CD4-positive, alpha-beta T cell treated with Interleukin-4 for 4 hours (primary cell): ENCODE measurements at places on chromosomes 12 and 14.

GRCh38 chr14:40762685-40763084, 844.0 kb upstream of the LRFN5 start:
- DNase-seq = no peak

- peak; percentile 41 for DNase-seq
Observed at GRCh38 chr14:20278414-20278813, 27.3 kb downstream of the TTC5 start.

DNA sequence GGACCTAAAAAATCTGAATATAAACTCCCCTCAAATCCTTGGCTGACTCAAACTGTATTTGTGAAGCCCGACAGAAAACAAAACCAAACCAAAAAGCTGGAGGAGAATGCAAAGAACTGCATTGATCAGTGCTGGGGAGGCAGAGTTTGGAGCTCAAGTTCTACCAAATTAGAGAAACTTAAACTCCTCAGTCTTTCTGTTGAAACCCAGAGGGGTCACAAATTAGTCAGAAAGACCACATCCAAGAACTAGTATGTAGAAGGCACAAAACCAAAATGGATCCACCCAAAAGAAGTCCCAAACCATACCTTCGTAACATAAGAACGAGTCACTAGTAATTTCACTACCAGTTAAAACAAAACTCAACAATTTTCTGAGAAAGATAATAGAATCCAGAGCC, 15.3 kb upstream of the PRKAB1 start:
- DNase-seq = no peak

DNA sequence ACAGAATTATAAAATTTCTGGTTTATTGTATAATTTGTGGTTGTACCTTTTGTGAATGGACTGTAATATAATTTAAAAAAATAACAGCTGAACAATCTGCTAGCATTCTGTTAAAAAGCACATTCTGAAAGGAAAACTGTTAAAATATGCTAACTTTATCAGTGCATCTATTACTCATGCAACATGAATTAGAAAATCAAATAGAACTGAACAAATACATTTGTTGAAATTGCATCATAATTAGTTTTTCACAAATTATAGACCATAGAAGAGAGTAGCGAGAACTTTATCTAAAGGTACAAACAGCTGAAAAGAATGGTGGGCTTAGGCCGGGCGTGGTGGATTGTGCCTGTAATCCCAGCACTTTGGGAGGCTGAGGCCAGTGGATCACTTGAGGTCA, 33.0 kb downstream of the PTPN21 start:
- DNase-seq = no peak

DNA sequence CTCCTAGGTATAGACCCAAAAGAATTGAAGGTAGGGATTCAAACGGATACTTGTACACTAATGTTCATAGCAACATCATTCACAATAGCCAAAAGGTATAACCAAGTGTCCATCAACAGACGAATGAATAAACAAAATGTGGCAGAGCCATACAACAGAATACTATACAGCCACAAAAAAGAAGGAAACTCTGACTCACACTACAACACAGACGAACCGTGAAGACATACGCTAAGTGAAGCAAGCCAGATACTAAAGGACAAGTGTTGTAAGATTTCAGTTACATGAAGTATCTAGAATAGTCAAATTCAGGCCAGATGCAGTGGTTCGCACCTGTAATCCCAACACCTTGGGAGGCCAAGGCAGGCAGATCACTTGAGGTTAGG, 19.1 kb downstream of the CAMKK2 start:
- DNase-seq = no peak

DNA sequence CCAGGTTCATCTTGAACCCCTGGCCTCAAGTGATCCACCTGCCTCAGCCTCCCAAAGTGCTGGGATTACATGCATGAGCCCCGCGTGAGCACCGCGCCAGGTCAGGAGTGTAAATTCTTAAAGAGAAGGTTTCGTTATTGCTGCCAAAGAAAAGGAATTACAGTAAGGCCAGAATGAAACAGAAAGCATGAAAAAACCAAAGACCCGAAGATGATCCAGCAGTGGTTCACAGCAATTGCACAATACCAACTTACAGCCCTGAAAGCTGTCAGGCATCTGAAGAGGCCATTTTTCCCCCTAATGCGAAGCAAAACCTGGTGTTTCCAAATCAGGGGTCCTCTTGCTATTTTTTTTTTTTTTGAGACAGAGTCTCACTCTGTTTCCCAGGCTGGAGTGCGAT, 10.3 kb downstream of the RBM23 start:
- no peak for DNase-seq

- DNase-seq = no peak
Observed at GRCh38 chr12:114327765-114328164, 78.2 kb downstream of the TBX5 start.

DNA sequence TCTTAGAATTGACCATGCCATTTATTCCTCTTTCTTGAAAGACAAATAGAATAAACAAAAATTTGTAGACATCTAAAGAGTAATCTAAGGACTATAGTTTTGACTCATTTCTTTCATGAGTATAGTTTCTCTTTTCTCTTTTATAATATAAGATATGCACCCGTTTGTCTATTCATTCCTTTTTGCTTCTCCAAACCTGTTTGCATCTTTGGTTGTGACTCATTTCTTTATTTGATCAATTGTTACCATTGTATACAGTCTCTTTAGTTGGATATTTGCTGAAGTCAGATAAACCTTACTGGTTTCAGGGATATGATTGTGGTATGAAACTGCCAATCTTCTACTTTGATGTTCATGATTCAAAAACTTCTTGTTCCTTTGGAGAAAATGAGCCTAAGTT, 268.7 kb downstream of the FBXL14 start:
- no peak for DNase-seq

- DNase-seq = no peak
Observed at GRCh38 chr14:77965919-77966435, 166.1 kb downstream of the ADCK1 start.

DNA sequence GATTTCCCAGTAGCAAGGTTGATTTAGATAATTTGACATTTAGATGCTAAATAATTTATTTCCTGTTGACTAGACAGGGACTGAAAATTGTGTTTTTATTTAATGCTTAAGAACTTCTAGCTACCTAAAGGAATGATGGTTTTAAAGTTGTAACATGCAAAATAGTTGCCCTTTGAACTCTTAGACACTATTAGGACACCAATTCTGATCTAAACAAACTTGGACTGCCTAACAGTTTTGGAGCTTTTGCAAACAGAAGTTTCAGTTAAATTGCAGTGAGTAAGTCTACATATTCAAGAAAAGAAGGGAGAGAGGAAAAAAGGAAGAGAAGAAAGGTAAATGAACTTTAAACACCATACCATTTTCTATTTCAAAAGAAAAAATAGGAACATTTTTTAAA, 189.3 kb upstream of the GARIN2 start:
- no peak for DNase-seq
